ENCODE measurements at places on chromosomes 16 and 17. TPM values are rescaled to one million over a fixed set of nuclear protein-coding genes. Genes with fewer than 3 reads are reported as not detected.

Gene EVPLL
- not detected for total RNA-seq

Gene YBX2
- total RNA-seq = 0.13 TPM

Gene CRISPLD2
- 45.5 TPM for total RNA-seq

Gene FOXJ1
- total RNA-seq = not detected

Gene GLTPD2
- total RNA-seq = not detected

Gene SCN4A
- total RNA-seq = 0.13 TPM

Gene WFDC1
- 0.43 TPM for total RNA-seq
